ENCODE measurements at places on chromosomes 5 and 9. TPM values are rescaled to one million over a fixed set of nuclear protein-coding genes. Genes with fewer than 3 reads are reported as not detected.

Gene CXCL14
- not detected for polyA plus RNA-seq

Gene AMACR
- 7.5 TPM for polyA plus RNA-seq

Gene PTGER4
- polyA plus RNA-seq: 106 TPM

Gene SH3GL2
- polyA plus RNA-seq: not detected

Gene CCDC152
- 1.3 TPM for polyA plus RNA-seq

Gene CD180
- polyA plus RNA-seq: 0.25 TPM

Gene PCDH12
- polyA plus RNA-seq: 0.13 TPM

Gene MOB3B
- polyA plus RNA-seq: 0.16 TPM

Gene TAL2
- not detected for polyA plus RNA-seq

Gene C9orf50
- not detected for polyA plus RNA-seq

Gene SPINK9
- polyA plus RNA-seq: not detected

Gene TMC1
- not detected for polyA plus RNA-seq

Gene PRR16
- polyA plus RNA-seq: not detected

Gene FER
- 9.9 TPM for polyA plus RNA-seq

Gene ARL10
- 1.2 TPM for polyA plus RNA-seq

Gene F2RL2
- polyA plus RNA-seq: 0.50 TPM

Gene CDH10
- polyA plus RNA-seq: not detected

Gene SIGMAR1
- 193 TPM for polyA plus RNA-seq

Gene ZNF366
- polyA plus RNA-seq: not detected

Gene SARDH
- 2.5 TPM for polyA plus RNA-seq

Gene SVEP1
- polyA plus RNA-seq: not detected

Gene GZMA
- polyA plus RNA-seq: 199 TPM

Gene CDO1
- not detected for polyA plus RNA-seq

Gene NMUR2
- not detected for polyA plus RNA-seq

Gene SLC6A18
- not detected for polyA plus RNA-seq

Gene PDLIM4
- polyA plus RNA-seq: not detected

Gene RETREG1
- 70.6 TPM for polyA plus RNA-seq

Gene ZDHHC11B
- polyA plus RNA-seq: 0.75 TPM

Gene DND1
- not detected for polyA plus RNA-seq

Gene ACOT12
- not detected for polyA plus RNA-seq

Gene NTRK2
- polyA plus RNA-seq: 0.18 TPM

Gene CACNA1B
- not detected for polyA plus RNA-seq

Gene SPOCK1
- polyA plus RNA-seq: not detected

Gene GABRA1
- polyA plus RNA-seq: not detected

Gene SOWAHA
- not detected for polyA plus RNA-seq

Gene KCNV2
- polyA plus RNA-seq: not detected

Gene CFAP157
- polyA plus RNA-seq: 0.22 TPM

Gene TAS2R1
- 0.14 TPM for polyA plus RNA-seq

Gene BAAT
- 0.08 TPM for polyA plus RNA-seq
